Activated CD8-positive, alpha-beta T cell treated with anti-CD3 and anti-CD28 coated beads, Interleukin-2, amount 10 ng/mL, durations not matched to agents 7 days and 5 days (primary cell): ENCODE measurements at places on chromosomes 13 and 19. TPM values are rescaled to one million over a fixed set of nuclear protein-coding genes. Genes with fewer than 3 reads are reported as not detected.

Gene SLITRK6
- total RNA-seq: not detected

DNA sequence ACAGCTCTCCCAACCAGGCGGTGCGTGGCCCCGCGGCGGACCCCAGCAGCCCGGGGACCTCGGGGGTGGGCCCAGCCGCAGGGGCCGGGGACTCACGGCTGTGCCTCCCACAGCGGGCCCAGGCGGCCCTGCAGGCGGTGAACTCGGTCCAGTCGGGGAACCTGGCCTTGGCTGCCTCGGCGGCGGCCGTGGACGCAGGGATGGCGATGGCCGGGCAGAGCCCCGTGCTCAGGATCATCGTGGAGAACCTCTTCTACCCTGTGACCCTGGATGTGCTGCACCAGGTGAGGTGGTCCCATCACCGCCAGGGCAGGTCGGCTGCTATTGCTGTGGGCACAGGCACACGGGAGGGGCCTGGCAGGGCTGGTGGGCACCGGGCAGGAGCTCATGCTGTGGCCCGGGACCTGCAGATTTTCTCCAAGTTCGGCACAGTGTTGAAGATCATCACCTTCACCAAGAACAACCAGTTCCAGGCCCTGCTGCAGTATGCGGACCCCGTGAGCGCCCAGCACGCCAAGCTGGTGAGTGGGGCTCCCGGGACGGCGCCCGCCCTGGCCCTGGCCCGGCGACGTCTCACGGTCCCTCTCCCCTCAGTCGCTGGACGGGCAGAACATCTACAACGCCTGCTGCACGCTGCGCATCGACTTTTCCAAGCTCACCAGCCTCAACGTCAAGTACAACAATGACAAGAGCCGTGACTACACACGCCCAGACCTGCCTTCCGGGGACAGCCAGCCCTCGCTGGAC is 7.3 kb downstream of the PTBP1 start:
- DNase-seq: no peak
- H3K4me1 ChIP-seq: peaks cover 42% of the 10 kb centered on the region
- H3K27ac ChIP-seq: no peak overlapping the region
- no peaks in the 10 kb centered on the region for H3K27me3 ChIP-seq
- peaks cover 68% of the 10 kb centered on the region for H3K36me3 ChIP-seq

GRCh38 chr13:40064154-40065097 is 409.0 kb downstream of the COG6 start:
- H3K4me1 ChIP-seq: peaks cover 21% of the 10 kb centered on the region
- H3K36me3 ChIP-seq: no peaks in the 10 kb centered on the region
- no peak for DNase-seq
- H3K27ac ChIP-seq: no peak overlapping the region
- H3K27me3 ChIP-seq: no peaks in the 10 kb centered on the region

Gene TDRD12
- total RNA-seq: 0.21 TPM

DNA sequence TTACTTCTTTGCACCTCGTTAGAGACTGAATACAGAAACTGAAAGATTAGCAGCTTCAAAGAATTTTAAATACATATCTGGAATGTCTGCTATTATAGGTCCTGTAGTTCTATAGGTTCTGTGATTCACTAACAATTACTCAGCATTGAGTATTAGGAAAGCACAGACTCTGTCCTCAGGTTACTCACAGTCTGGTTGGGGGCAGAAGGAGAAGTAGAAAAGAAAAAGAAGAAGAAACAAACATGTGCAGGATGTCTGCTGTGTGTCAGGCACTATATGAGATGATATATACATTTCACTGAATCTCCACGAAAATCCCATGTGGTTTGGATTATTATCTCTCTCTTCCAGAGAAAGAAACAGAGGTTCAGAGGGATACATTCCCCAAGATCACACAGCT is 40.1 kb downstream of the SERTM1 start:
- no peaks in the 10 kb centered on the region for H3K4me1 ChIP-seq
- H3K27ac ChIP-seq: no peak overlapping the region
- peaks cover 5% of the 10 kb centered on the region for H3K27me3 ChIP-seq

Gene NCAN
- total RNA-seq: not detected

Gene ARL11
- total RNA-seq: 1.9 TPM

Gene UBE2L5
- not detected for total RNA-seq

Gene ZNF565
- total RNA-seq: 2.7 TPM

Gene LIN7B
- total RNA-seq: 3.7 TPM

Gene KLHL1
- total RNA-seq: not detected

- peak; percentile 60 for DNase-seq
- no peak overlapping the region for H3K27ac ChIP-seq
- no peaks in the 10 kb centered on the region for H3K27me3 ChIP-seq
- H3K4me1 ChIP-seq: no peaks in the 10 kb centered on the region
- peaks cover 3% of the 10 kb centered on the region for H3K36me3 ChIP-seq
Observed at GRCh38 chr19:58021541-58022282, 12.1 kb upstream of the ZSCAN1 start.

DNA sequence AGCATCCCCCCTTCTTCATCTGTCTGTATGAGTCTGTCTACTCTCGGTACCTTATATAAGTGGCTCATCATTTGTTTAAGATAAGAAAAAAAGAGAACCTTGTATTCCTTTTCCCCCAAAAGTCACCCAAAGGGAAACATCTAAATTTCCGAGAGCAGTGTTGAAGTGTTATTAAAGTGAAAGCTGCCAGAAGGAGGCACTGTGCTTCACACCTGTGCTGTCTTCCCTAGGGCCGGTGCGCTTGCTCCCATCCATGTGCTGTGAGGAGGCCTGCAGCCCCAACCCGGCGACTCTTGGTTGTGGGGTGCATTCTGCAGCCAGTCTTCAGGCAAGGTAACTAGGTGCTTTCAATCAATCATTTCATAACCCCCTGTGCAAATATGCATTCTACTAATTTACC is 97.5 kb downstream of the TNFRSF19 start:
- peaks cover 20% of the 10 kb centered on the region for H3K27me3 ChIP-seq
- no peak for DNase-seq
- no peaks in the 10 kb centered on the region for H3K36me3 ChIP-seq
- H3K4me3 ChIP-seq: no peak overlapping the region
- H3K27ac ChIP-seq: no peak overlapping the region

Gene ZNF835
- 1.8 TPM for total RNA-seq

GRCh38 chr19:35265126-35265899 is 3.4 kb upstream of the USF2 start:
- H3K27ac ChIP-seq: peak overlapping the region; percentile 65
- H3K4me3 ChIP-seq: peak overlapping the region; percentile 94
- H3K4me1 ChIP-seq: peaks cover 25% of the 10 kb centered on the region
- no peaks in the 10 kb centered on the region for H3K27me3 ChIP-seq

Gene DCT
- total RNA-seq: 0.05 TPM

Gene ACTL9
- total RNA-seq: not detected

DNA sequence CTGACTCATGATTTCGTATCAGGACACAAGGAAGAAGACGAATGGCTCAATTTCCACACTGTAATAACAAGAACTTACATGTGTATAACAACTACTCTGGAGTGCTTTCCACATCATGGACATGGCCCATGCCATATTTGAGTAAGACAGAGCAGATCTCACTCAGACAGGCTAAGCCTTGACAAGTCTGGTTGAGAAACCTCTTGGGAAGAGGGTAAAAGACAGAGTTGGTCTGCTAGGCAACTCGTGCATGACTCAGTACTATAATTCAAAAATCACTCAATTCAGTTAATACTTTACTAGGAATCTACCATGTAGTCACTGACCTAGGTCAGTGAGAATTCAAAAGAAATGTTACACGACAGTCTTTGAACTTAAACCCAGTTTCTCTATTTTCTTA is 5.7 kb upstream of the THSD1 start:
- no peak for DNase-seq
- no peak overlapping the region for H3K4me3 ChIP-seq
- H3K27ac ChIP-seq: no peak overlapping the region
- no peaks in the 10 kb centered on the region for H3K4me1 ChIP-seq
- H3K36me3 ChIP-seq: peaks cover 25% of the 10 kb centered on the region

GRCh38 chr13:93416736-93417355 is 190.2 kb downstream of the GPC6 start:
- no peaks in the 10 kb centered on the region for H3K4me1 ChIP-seq
- DNase-seq: no peak
- H3K27me3 ChIP-seq: no peaks in the 10 kb centered on the region
- H3K4me3 ChIP-seq: no peak overlapping the region
- no peaks in the 10 kb centered on the region for H3K36me3 ChIP-seq

DNA sequence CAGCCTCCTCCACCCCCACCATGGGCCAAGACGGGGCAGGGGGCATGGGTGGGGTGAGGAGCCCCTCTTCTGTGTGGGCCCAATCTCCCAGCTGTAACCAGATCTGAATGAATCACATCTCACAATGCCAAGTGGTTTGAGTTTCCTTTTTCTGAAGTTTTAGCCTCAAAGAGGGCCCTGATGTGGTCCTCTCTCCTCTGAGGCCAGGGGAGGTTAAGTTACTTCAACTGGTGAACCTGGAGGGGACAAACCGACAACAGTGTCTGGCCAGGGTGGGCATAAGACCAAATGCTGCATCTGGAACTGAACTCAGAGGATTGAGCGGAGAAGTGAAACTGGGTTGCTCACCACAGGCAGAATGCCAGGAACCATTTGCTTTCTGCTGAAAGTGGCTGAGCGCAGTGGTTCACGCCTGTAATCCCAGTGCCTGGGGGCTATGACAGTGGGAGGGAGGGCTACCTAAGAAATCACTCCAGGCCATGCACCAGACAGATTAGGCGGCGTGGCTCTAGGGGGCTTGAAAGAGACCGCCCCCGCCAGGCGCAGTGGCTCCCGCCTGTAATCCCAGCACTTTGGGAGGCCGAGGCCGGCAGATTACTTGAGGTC is 15.4 kb upstream of the IRGC start:
- H3K4me3 ChIP-seq: peak overlapping the region; percentile 70
- no peak for DNase-seq
- H3K27me3 ChIP-seq: peaks cover 13% of the 10 kb centered on the region
- H3K36me3 ChIP-seq: no peaks in the 10 kb centered on the region

Gene CNFN
- total RNA-seq: not detected

Gene CACNA1A
- 0.60 TPM for total RNA-seq

Gene IGFL3
- total RNA-seq: not detected

- H3K4me3 ChIP-seq: no peak overlapping the region
- peaks cover 17% of the 10 kb centered on the region for H3K36me3 ChIP-seq
- H3K4me1 ChIP-seq: peaks cover 4% of the 10 kb centered on the region
Observed at GRCh38 chr19:1822210-1822609, 10.1 kb upstream of the ATP8B3 start.

DNA sequence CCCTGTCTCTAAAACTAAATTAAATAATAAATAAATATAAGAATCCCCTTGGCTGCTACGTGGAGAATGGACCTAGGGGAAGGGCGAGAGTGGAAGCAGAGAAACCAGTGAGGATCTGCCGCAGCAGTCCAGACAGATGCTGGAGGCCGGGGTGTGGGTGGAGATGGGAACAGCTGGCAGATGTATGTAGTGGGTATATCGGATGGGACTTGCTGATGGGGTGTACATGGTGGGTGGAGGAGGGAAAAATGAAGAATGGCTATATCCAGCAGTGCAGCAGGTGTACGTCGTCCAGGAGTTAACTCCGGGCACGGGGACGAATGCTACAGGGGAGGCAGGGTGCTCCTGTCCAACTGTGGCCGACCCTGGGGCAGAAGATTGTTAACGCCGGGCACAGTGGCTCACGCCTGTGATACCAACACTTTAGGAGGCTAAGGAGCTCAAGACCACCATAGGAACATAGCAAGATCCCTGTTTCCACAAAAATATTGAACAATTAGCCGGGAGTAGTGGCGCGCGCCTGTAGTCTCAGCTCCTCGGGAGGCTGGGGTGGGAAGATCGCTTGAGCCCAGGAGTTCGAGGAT is 654 bp downstream of the CEP89 start:
- peak overlapping the region; percentile 95 for H3K27ac ChIP-seq
- no peak for DNase-seq
- H3K36me3 ChIP-seq: peaks cover 28% of the 10 kb centered on the region
- peaks cover 16% of the 10 kb centered on the region for H3K4me1 ChIP-seq

DNA sequence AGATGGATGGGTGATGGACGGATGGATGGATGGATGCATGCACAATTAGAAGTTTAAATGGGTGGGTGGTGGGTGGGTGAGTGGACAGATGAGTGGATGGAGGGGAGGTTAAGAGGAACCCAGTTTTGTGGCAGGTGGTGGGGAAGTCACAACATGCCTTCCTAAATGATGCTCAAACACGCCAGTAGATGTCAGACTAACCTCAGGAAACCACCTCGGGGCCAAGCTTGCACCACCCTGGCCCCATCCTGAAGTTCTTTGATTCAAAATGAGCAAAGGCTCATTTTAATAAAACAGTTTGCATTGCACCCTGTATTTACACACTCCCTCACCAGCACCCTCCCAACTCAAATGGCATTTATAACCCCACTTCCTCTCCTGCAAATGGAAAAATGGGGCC is 91.4 kb upstream of the CACNA1A start:
- peaks cover 11% of the 10 kb centered on the region for H3K27me3 ChIP-seq
- peak; percentile 71 for DNase-seq
- H3K4me1 ChIP-seq: peaks cover 2% of the 10 kb centered on the region
- H3K36me3 ChIP-seq: no peaks in the 10 kb centered on the region
- no peak overlapping the region for H3K4me3 ChIP-seq

GRCh38 chr13:59701261-59701660 is 462.5 kb downstream of the DIAPH3 start:
- DNase-seq: no peak
- H3K4me1 ChIP-seq: no peaks in the 10 kb centered on the region
- no peaks in the 10 kb centered on the region for H3K27me3 ChIP-seq
- no peaks in the 10 kb centered on the region for H3K36me3 ChIP-seq
- no peak overlapping the region for H3K27ac ChIP-seq
